T-helper 1 cell (primary cell): ENCODE measurements at places on chromosomes 3 and 15.

- DNase-seq = no peak
Measured at GRCh38 chr3:145209561-145209960, 951.4 kb downstream of the PLOD2 start.

- peak; percentile 74 for DNase-seq
Measured at GRCh38 chr3:167380004-167380689, at the start of gene ZBBX. Gene ZBBX, minus strand, starts transcription at chr3:167380297. Its CDS starts 7,396 bp downstream, at chr3:167372901.

DNA sequence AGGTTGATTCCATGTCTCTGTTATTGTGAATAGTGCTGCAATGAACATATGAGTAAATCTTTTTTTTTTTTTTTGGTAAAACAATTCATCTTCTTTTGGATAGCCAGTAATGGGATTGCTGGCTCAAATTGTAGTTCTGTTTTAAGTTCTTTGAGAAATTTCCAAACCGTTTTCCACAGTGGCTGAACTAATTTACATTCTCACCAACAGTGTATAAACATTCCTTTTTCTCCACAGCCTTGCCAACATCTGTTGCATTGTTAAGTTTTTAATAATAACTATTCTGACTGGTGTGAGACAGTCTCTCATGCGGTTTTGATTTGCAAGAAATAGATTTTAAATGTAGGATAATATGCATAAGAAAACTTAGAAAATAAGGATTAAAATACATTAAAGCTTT, 279.0 kb upstream of the EPHA3 start:
- no peak for DNase-seq

DNA sequence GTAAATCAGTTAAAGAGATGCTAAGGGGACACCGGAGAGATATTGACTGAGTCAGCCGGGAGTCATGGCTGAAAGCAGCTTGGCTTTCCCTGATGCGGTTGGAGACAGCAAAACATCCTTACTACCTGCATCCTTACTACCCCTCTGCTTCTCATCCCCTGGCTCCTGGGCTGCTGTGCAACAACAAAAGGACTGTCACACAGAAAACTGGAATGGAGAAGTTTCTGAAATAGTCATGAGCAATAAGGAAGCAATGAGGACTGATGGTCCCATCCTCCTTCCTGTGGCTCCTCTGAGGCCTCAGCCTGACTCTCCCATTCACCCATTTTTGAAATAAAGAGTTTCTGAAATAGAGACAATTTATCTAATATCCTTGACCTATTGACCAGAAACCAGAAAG, 1.1 kb downstream of the HCLS1 start:
- no peak for DNase-seq

- DNase-seq = no peak
Measured at GRCh38 chr3:141913150-141913811, 36.8 kb downstream of the ATP1B3 start.

GRCh38 chr15:66594344-66594743, 28.5 kb upstream of the LCTL start:
- DNase-seq = no peak

- DNase-seq = peak; percentile 37
Measured at GRCh38 chr15:101159096-101159935, 92.5 kb downstream of the CHSY1 start.

DNA sequence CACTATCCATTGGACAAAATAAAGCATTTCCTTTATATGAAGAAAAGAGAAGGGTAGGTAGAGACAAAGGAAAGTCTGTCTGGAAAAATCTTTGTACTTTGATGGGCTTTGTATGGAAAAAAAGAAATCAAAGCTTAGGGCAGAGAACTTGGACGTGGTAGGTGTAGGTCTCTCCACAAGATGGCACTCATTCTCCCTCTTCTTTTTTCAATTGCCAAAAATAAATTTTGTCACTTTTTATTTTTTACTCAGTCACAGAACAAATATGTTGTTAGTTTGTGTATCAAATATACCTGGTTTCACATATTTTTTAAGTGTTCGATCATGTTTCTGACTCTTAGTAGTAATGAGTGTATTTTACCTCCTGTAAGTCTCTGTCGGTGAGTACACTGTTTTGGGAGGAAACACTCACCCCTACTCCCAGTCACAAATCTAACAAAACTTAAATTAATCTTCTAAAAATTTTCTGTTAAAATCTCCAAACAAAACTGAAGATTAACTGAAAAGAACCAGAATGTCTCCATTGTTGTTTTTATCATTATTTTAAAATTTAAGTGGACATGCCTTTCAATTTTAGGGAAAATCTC, 415.8 kb upstream of the GOLIM4 start:
- DNase-seq = no peak

GRCh38 chr15:77069521-77070121, 1.3 kb downstream of the TSPAN3 start:
- no peak for DNase-seq

- DNase-seq = no peak
Measured at GRCh38 chr3:155015776-155016436, 64.2 kb upstream of the MME start.

- no peak for DNase-seq
Measured at GRCh38 chr3:133038089-133038730, at the start of gene TMEM108. Gene TMEM108, plus strand, starts transcription at chr3:133038391.

DNA sequence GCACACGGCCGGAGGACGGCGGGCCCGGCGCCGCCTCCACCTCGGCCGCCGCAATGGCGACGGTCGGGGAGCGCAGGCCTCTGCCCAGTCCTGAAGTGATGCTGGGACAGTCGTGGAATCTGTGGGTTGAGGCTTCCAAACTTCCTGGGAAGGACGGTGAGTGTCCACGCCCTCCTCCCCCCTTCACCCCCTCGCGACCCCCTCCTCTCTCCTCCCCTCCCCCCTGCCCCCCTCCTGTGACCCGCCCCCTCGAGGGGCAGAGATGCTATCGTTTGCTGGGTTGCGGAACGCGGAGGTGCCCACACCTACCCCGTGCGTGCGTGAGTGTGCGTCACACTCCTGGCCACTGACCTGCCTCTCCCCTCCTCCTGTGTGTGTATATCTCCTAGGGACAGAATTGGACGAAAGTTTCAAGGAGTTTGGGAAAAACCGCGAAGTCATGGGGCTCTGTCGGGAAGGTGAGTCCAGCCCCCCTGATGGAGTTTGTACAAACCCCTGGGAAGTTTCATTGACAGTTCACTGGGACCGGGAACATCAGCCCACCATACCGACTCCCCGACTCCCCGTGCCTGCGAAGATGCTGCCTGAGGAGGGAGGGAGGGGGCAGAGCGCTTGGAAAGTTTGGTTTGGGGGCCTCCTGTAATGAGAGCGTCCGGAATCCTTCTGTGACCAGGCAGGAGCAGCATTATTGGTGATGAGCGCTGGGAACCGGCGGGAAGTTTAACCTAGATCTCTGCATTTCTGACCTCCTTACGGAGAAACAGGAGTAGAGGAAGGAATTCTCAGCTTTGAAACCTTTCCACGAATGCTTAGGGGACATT, 795 bp upstream of the SCAANT1 start:
- DNase-seq = peak; percentile 43

- no peak for DNase-seq
Measured at GRCh38 chr3:116863822-116864589, 154.4 kb downstream of the TUSC7 start.

- DNase-seq = no peak
Measured at GRCh38 chr3:114770874-114771273, 376.2 kb downstream of the ZBTB20 start.

DNA sequence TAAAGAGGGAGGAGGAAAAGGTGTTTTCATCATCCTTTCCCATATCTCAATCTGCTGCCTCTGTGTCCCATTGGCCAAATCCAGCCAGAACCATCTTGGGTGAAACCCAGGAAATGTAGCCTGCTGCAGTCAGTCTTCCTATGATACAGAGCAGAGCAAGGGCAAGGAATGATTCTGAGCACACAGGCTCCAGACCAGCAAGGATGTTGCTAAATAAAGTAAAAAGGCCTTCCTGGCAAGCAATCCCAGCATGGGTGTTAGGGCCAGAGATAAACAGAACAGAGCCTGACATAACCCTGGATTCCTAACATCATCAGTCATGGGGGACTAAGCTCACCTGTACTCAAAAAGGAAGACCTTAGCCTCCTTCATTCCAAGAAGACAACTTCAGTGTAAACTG, 90.7 kb upstream of the AGTR1 start:
- no peak for DNase-seq

DNA sequence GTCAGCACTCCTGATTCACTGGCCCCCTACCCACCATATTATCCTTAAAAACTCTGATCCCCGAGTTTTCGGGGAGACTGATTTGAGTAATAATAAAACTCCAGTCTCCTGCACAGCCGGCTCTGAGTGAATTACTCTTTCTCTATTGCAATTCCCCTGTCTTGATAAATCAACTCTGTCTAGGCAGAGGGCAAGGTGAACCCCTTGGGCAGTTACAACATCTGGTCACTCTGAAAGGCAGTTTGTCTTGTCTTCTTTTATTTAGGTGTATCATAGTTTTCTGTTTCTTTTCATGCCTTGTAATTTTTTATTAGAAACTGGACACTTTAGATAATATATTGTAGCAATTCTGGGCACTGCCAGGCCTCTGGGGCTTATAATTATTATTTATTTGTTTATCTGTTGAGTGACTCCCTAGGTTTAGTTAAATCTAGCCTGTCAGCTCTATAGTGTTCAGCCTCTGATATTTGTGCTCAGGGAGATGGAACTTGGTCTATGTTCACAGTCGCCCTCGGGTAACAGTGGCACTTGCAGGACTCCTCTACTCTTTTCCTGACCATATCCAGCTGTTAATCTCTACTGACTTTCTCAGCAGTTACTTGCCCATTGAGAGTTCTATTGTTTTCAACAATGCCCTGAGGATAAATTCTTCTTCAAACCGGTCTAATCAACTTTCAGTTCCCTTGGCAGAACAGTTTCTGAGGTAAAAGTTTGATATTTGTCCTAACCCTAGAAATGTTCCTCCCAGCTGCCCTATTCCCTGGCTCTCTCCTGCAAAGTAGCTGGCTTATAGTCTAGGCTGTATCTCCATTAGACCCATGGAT, 15.5 kb upstream of the PLAAT1 start:
- no peak for DNase-seq

DNA sequence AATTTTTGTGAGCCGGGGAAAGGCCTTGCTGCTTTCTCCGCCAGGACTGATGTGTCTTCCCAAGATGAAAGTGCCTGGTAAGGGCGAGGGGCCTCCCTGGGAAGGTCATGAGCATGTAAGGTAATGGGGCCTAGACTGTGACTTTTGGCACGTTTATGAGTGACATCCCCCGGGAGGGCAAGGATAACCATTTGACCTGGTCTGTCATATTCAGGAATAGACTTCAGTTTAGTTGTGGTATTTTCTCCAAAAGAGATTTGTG, 631 bp upstream of the CNBP start:
- no peak for DNase-seq

- peak; percentile 58 for DNase-seq
Measured at GRCh38 chr3:128804017-128804810, 75.2 kb upstream of the ACAD9 start.
